ENCODE measurements at places on chromosomes 5 and 9.

- DNase-seq, result no peak
These were observed 32.9 kb downstream of the CPEB4 start for GRCh38 chr5:173920866-173921555.

- DNase-seq, result no peak
These were observed 104.3 kb downstream of the GNAQ start for GRCh38 chr9:77927265-77927664.

DNA sequence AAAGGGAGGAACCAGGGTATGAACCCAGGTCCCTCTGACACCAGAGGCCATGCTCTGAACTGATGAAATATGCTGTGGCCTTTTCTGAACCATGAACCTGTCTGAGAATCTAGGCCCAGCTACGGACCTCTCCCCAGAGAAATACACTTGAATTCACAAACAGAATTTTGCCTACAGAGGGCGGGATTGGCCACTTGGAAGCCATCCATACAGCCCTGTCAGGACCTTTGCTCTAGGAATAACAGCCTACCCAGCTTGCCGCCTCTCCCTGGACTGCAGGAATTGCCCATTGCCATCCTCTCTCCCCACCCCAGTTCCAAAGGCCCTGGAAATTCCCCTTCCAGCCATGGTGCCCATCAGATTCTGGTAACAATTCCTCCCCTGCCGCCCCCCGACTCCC is 26.6 kb downstream of the MORN5 start:
- DNase-seq, result no peak

- no peak for DNase-seq
These were observed 1.7 kb downstream of the PRDM6 start for GRCh38 chr5:123090661-123091297.

- no peak for DNase-seq
These were observed 54.4 kb downstream of the ARSB start for GRCh38 chr5:78930721-78931120.

- DNase-seq, result no peak
These were observed 7.6 kb downstream of the C9orf72 start for GRCh38 chr9:27565696-27566095.

DNA sequence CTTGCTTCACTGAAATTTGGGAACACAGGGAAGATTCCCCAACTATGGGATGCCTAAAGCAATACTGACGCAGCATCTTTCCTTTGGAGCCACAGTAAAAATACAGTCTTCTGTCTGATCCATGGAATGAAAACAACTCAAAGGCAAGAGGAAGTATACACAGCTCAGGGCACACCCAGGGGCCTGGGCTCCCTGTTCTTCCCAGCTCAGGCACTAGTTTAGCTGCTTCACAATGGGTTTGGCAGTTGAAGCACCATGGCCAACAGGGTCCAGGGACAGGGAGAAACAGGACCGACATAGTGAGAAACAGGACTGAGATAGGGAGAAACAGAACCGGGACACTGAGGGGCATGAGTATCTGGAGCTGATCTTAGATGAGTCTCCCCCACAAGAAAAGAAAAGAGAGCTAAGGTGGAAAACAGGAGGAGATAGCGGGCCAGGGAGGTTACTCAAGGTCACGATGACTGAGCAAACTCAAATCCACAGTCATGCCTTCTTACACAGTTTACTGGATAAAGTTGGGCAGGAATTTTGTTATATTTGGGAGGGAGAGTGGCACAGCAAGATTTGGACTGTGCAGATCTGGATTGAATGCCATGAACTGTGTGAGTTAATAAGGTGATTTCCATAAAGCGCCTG is 198.8 kb downstream of the SMARCA2 start:
- no peak for DNase-seq

GRCh38 chr5:73908395-73908794 is 282.4 kb downstream of the ARHGEF28 start:
- DNase-seq, result peak; percentile 76

- DNase-seq, result no peak
These were observed 38.7 kb downstream of the TTC39B start for GRCh38 chr9:15268317-15268716.

- DNase-seq, result no peak
These were observed 1.7 kb downstream of the MBLAC2 start for GRCh38 chr5:90472783-90473395.

DNA sequence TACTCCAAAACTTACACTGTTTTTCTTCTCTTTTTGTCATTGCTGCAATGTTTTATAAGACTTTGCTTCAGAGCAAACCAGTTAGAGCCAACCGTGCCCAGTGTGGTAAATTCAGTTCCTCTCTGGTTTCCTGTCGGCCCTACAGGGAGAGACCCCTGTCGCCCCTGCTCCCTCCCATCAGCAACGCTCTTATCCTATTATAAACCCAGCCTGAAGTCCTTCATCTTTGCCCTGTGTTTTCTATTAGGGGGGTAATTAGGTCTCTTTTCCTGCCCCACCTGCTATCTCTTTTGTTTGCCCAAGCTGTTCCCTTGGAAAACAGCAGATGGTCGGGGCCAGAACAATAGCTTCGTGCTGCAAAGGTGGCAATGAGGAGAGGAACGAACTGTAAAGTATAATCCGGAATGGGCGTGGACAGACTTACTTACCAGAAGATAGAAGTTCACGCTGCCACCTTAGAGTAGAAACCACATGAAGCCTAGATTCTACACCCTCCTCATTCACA is 21.4 kb upstream of the OTULINL start:
- peak; percentile 76 for DNase-seq

GRCh38 chr5:96649251-96649662 is 12.9 kb upstream of the CAST start:
- DNase-seq, result no peak

DNA sequence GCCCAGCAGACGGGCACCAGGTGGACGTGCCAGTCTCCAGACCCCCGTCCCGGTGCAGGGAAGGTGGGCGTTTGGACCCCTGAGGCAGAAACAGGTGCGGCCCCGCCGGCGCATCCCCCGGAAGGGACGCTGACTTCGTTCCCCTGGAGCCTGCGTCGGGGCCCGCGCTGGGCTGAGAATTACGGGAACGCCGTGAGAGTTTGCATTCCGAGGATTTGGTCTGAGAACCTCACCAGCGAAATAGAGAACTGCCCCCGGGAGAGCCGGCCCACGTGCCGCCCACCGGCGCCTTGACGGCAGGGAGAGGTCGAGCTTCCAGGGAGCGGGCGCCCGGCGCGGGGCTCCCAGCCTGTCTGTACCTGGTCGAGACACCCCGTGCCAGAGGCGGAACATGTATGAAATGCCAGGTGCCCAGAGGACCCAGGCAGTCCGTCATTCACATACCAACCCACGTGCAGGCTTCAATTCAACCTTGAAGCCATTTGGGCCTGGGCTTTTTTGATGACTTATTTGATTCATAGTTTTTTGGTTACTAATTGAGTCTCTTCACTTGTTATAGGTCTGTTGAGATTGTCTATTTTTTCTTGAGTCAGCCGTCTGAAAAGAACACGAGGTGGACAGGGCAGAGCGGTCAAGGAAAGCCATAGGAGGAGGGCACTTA is 877 bp upstream of the CAMSAP1 start:
- no peak for DNase-seq

DNA sequence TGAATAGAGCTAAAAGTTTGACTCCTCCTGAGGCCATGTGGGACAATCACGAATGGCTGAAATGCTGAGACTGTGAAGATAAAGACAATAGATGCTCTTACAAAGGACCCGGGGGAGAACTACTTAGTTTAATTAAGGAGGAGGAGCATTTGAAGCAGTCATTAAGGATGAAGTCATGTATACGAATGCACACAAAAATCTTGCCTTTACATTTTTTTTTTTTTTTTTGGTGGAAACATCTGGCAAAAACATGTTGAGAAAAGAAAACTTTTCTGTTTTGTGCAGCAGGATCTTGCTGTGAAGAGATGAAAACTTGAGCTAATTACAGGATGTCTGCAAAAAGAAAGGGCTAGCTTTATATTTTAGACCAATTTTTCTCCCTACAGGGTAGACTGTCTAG is 42.3 kb upstream of the NR3C1 start:
- DNase-seq, result no peak

- DNase-seq, result no peak
These were observed 79.6 kb upstream of the RNU6ATAC start for GRCh38 chr9:134243778-134244467.

DNA sequence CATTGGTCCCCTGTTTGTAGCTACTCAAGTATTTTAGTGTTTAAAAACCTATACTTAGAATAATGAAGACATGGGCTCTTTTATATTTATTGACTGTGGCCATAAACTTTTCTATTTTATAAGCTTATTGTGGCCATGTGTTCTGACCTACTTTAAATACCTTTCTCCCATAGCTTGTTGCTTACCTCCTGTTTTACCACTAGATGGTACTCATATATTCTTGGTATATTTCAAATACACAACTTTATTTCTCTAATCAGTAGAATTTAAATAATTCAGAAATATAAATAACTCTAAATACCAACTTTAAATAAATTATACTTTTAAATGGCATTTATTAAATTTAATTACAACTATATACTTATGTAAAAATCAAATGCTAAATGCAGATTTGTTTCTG is 498.0 kb downstream of the PRDM9 start:
- DNase-seq, result no peak

DNA sequence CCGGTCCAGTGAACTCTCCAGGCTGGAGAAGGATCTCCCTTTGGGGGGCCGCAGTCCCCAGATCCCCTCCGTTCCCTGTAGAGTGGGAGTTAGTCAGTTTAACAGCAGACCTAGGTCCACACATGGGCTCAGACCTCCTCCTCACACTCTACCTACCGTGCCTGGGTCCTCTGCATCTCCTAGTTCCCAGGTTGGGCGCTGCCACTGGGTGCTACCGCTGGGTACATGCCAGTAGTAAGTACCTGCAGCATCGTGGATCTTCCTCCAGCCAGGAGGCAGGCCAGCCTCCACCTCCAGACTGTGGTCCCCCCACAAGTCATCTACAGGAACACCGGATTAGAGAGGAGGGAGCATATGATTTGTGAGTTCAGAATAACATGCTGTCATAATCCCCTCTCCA is 802 bp downstream of the APBB3 start:
- no peak for DNase-seq

GRCh38 chr5:147317978-147318684 is 83.3 kb downstream of the STK32A start:
- DNase-seq, result no peak

DNA sequence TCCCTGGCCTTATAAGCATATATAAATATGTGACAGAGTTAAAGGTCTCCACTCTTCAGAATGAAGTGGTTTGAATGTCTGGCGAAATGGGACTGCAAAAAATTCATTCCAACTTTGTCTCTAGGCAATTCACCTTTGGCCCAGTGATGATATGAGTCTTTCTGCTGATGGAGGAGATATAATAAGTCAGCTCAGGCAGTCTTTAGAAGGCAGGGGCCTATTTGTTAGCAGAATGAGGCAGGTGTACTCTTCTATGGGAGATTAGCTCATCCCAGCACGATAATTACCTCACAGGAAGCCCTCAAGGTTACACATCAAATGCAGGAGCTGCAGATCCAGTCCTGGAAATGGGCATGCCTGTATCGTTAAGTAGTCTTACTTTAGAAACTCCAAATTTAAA is 300.5 kb downstream of the NR2F1-AS1 start:
- no peak for DNase-seq

- DNase-seq, result peak; percentile 80
These were observed 11.8 kb upstream of the HEXB start for GRCh38 chr5:74673011-74673790.

- DNase-seq, result no peak
These were observed 644 bp downstream of the BRD3 start for GRCh38 chr9:134066913-134067851.

DNA sequence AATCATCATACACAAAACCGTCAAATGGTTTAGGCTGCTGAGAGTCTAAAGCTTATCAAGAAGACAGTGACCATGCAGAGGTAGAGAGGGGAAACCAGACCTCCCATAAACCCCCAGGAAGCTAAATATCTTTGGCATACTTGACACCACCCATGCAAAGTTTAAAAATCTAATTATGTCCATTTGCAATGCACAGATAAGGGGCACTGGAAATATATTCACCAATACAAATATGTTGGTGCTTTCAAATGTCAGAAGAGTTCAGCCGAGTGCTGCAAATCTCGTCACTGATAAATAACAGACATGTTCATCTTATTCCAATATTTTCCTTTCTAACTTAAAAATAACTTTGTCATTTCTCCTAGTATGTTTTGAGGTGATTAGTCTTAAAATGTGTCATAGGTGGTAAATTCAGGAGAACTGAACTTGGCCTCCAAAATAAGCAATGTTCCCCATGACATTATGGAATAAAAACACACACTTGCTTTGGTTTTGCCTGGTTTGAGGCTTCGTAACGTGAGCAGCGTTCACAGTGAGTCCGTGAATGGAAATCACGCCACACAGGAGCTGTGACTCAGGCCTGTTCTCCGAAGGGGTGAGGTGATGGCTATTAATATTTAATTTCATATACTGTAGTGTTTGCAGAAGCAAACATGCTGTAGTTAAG is 182.2 kb downstream of the AOPEP start:
- DNase-seq, result no peak

DNA sequence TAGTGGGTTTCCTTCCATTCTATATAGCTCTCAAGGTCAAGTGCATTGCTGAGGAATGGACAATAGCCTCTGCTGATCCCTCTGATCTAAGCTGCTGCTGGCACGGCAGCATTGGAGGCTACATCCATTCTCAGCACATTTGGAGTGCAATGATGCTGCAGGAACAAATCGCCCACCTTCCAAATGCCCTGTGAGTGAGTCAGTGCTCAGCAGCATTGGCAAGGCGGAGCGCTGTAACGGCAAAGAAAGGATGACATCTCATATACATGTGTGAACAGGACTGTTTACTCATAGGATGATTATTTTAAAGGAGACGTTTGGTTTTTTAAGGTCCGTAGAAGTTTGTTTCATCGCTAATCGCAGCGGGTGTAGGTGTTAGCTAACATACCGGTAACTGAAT is 408.7 kb downstream of the ARHGEF28 start:
- DNase-seq, result no peak
